ENCODE measurements at places on chromosomes 4 and X.
A peak's percentile ranks its signal among the peaks of the same experiment; 100 is the strongest.

GRCh38 chrX:80812176-80812575 lies 2.5 kb upstream of the BRWD3 start:
- DNase-seq: peak; percentile 69

DNA sequence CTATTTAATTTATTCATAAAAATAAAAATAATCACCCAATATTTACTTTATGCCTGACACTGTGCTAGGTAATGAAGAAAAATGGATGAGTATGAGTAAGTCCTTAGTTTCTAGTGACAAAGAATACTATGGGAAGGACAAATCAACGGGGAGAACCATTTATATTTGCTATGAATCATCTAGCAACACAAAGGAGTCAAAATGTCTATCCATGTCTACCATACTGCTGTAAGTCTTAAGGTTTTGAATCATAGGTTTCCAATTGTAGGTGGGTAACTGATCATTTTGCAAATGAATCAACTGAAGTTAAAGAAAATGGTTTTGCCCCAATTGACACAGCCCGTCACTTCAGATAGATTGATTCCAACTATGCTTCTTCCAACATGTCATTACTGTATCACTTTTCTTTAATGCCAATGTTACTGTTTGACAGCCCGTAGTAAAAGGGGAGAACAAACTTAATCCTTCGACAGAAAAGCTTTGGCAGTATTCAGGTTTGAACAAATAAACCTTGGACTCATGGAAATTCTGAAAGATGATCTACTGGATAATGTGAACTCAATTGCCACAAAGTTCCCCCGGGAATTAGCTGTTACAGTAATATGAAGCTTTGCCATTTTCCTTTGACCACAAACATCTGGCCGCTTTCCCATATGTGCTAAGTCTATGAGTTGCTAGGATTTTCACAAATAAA lies 3.2 kb downstream of the TDO2 start:
- DNase-seq: no peak

- peak; percentile 25 for DNase-seq
These were observed 81.6 kb downstream of the ZFX start for GRCh38 chrX:24231131-24231540.

DNA sequence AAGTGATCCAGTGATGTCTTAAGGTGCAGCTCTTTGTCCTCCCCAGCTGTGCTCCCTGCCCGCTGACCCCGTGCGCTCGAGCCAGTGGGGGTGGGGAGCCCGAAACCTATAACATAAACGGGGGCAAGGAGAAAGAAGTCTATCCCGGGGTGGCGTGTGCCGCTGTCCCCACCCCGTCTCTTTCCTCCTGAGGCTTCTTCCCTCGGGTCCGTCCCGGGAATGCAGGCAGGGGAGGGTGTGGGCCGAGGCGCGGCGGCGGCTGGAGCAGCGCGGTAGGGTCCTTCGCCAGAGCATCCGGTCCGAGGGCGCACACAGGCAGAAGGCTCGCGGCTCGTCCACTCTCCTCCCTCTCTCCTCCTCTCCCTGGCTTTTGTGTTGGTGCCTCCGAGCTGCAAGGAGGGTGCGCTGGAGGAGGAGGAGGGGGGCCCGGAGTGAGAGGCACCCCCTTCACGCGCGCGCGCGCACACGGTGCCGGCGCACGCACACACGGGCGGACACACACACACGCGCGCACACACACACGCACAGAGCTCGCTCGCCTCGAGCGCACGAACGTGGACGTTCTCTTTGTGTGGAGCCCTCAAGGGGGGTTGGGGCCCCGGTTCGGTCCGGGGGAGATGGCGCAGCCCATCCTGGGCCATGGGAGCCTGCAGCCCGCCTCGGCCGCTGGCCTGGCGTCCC lies at the start of gene RAB33A:
Gene RAB33A (plus strand): TSS at position 517 of the 681 bp plus-strand sequence. CDS start 101 bp downstream, at position 618.
- peak; percentile 16 for DNase-seq

- DNase-seq: no peak
These were observed 174.9 kb upstream of the SMARCAD1 start for GRCh38 chr4:94032754-94033153.

- DNase-seq: no peak
These were observed 144.6 kb downstream of the TBL1X start for GRCh38 chrX:9609499-9609898.

- DNase-seq: no peak
These were observed 51.9 kb downstream of the TET2 start for GRCh38 chr4:105198541-105198940.

- DNase-seq: no peak
These were observed 31.6 kb upstream of the LSM6 start for GRCh38 chr4:146143888-146144287.

DNA sequence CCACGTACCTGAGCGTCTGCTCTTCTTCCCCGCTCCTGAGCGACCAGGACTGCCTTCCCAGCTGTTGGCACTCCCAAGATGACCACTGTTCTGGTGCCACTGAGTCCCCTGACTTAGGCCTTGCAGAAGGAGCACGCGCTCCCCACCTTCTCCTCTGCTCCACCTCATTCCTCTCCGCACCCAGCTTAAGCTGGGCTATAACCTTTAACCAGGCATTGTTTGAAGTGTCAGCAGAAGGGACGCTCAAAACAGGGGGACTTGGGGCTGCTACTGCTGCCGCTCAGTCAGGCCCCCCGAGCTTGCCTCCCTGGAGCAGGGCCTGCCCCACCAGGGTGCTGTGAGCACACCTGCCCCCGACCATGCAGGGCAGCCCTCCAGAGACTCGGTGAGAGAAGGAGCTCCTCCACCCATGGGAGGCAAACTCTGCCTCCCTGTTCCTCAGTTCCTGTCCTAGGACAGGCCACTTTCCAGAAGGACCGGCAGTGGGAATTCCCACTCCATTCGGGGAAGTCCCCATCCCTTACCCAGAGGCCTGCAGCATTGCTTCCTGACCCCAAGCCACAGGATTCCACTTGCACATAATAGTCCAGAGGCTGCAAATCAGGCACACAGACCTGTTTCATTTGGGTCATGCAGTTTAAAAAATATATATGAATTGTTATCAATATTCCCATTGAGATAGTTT lies 99.7 kb upstream of the ENPP6 start:
- DNase-seq: no peak

- no peak for DNase-seq
These were observed 3.2 kb downstream of the TAPT1 start for GRCh38 chr4:16222957-16223527.

GRCh38 chr4:42624551-42624950 lies 32.4 kb downstream of the ATP8A1 start:
- no peak for DNase-seq

GRCh38 chr4:1187182-1187581 lies 14.8 kb upstream of the SPON2 start:
- no peak for DNase-seq

DNA sequence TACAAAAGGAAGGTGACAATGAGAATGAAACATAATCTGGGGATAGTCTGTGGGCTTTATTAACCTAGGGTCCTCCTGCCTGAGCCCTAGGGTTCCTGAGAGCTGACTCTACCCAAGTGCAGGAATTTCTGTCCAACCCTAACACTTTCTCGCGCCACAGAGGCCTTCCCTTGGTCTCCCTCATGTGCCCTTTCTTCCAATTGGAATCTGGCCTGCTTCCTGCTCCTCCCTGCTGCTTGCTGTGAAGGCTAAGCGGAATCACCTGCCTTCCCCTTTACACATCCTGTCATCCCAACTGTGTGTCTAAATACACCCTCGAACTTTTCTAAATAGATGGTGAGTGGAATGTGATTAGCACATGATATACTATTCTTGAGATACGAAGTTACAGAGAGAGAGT lies 5.9 kb downstream of the MAGEA11 start:
- no peak for DNase-seq

GRCh38 chr4:169051761-169052593 lies 41.9 kb upstream of the CBR4 start:
- no peak for DNase-seq

DNA sequence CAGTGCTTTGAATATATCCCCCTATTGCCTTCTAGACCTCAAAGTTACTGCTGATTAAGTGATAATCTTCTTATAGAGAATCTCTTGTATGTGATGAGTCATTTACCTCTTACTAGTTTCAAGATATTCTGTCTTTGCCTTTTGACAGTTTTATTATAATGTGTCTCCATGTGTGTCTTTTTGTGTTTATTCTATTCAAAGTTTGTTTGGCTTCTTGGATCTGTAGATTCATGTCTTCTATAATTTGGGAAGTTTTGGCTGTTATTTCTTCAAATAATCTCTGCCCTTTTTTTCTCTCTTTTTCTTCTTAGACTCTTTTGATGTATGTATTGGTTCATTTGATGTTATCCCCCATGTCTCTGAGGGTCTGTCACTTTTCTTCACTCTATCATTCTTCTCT lies 915.7 kb upstream of the GRIA3 start:
- DNase-seq: no peak

- no peak for DNase-seq
These were observed 124.7 kb upstream of the CPEB2 start for GRCh38 chr4:14877246-14878225.

DNA sequence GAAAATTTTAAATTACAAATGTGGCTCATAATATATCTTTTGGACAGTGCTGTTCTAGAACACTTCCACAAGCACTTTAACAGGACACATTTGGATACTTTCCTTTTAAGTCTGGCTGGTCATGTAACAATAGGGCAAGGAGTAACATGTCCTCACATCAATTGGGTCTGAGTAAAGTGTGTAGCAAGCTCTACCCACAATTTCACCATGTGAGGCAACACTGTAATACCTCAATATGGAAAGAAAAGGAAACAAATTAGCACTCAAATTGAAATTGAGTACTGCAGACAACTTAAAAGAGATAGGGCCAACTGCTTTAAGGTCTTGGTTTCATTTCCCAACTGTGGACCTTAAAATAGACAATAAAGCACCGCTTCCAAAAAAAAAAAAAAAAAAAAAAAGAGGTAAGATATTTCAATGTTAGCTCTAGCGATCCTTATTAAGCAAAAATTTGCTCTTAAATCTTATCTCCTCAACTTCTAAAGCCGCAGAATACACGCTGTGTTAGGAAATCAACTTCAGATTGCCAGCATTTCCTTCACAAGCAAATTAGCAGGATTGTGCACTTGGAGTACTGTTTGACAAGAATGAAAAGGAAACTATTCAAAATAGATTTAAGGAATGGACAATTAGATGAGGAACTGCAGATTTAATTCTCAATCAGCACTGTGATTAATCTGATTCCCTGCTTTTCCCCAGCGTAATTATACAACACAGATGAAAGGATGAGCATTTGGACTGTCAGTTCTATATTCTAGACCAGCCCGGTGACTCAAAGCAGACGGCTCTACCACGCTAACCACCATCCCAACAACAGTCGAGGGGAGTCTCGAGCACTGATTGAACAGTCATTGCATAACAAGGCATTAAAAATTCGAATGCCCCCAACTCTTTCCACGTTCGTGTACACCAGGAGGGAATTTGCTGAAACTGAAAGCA lies 1.6 kb downstream of the CASK start:
- DNase-seq: peak; percentile 13

DNA sequence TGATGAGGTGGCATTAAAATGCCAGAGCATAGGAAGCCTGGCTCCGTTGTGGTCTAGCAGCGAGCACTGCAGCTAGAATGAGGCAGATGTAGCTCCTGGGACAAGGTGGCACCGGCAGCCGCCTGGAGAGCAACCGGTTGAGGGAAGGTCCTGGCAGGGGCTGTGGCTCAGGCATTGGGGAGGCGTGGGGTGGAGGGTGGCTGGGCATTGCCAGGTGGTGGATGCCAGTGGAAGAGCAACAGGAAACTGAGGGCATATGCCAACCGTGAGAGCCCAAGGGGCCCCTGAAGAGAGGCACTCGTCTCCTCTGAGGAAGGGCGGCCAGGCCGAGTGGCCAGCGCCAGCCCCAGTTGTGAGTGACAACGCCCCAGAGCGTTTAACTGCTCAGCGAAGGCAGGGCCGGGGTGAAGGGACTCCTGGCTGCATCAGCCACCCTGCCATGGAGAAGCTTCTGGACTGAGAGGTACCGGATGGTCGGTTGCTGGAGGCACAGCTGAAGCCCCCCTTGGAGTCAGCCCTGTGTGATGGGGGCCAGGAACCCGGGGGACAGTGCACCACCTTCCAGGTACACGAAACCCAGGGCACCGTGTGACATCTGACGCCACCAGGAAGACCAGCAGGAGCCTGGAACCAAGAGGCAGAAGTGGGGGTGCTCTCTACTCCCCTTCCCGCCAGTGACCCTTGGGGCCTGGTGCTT lies 13.2 kb upstream of the PDE6B start:
- DNase-seq: no peak

DNA sequence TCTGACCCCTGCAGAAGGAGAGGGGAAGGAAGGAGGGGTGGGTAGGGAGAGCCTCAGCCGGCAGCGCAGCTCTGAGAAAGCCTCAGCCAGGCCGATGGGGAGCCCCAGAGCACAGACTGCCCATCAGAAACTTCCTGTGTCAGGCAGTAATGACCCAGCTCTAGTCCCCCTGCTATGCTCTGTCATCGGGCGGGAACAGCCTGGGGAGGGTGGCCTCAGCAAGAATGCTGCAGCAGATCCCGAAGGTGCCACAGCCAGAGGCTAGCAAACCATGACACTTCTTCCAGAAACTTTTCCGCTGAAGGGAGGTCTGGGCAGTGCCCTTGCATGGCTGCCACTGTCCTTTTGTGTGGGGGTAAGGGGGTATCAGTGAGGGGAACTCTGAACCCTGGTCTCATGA lies 279.0 kb downstream of the BCOR start:
- DNase-seq: no peak

DNA sequence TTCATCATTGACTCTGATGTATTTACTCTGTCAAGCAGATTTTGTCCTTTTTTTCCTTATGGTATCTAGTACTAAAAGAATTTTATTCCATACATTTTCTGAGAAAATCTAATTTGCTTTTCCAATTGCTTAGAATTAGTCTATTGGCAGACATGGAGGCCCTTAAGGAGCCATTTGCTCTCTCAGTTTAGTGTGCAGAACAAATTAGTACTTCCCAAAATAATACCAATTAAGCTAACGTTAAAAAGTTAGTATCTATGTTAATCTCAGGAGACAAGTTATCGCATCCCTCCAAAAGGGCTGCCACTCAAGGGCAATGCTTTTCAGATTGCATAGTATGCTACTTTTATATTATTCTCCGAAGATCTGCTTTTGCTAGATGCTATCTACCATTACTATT lies 47.7 kb downstream of the PDHA2 start:
- DNase-seq: no peak

DNA sequence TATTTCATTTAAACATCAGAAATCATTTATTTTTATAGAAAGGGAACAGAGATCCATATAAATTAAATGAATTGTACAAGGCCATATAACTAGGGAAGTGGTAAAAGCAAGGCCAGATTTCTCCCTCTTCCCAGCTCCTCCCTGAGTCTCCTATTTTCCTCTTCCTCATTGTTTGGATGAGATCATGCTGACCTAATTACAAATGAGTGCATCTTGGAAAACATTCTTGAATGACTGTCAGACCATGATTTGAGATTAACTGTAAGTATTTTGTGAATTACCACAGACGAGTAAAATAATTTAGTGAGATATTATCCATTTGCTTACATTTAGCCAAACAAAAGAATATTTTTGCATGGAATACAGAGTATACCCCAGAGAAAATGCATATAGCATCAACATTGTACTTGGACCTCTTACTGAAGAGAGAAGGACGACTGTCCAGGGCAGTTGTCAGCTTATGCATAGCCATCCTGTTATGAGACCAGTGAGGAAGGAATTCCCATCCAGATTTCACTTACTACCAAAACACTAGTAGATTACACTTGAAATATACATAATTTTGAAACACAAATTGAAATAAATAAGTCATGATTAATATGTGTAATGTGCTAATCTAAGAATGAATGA lies 47.3 kb downstream of the SLAIN2 start:
- no peak for DNase-seq

GRCh38 chrX:154714925-154715324 lies 36.0 kb downstream of the GAB3 start:
- DNase-seq: peak; percentile 47
